Left renal cortex interstitium (tissue), 4 donors: ENCODE measurements at places on chromosomes 2 and 18. TPM values are rescaled to one million over a fixed set of nuclear protein-coding genes. Genes with fewer than 3 reads are reported as not detected.

Gene DYSF
- 18.1 TPM for polyA plus RNA-seq

Gene ST8SIA5
- 1.0 TPM for polyA plus RNA-seq

Gene KIF1A
- 11.1 TPM for polyA plus RNA-seq

DNA sequence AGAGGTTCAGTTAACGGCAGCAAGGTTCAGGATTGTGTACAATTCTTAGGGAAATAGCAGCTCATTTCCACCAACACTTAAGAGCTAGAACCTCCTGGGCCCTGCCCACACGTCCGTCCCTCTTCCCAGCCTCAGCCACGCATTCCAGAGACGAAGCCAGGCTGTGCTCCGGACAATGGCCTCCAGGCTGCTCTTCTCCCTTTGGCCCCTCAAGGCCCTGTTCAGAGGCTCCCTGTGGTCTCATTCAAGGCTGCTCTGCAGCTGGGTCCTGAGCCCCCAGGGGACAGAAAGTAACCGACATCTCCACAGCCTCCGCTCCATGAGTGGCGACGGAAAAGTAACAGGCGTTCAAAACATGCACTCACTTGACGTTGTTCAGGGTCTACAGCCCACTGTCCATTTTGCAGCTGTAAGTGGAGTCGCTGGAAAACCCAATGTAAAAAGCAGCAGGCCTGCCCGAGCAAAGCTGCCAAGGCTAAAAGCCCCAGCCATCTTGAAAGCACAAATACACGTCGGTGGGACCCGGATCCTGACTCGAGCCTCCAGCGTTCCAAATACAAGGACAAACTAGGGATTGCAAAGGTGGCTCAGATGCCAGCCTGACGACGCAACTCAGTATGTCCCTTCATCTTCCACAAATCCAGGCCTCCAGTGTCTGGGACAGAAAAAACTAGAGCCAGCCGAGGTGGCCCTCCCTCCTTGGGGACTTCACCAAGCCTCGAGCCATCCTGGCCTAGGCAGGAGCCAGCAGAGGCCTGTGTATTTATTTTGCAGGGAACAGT lies 76.9 kb downstream of the NDUFA10 start:
- no peak for DNase-seq

DNA sequence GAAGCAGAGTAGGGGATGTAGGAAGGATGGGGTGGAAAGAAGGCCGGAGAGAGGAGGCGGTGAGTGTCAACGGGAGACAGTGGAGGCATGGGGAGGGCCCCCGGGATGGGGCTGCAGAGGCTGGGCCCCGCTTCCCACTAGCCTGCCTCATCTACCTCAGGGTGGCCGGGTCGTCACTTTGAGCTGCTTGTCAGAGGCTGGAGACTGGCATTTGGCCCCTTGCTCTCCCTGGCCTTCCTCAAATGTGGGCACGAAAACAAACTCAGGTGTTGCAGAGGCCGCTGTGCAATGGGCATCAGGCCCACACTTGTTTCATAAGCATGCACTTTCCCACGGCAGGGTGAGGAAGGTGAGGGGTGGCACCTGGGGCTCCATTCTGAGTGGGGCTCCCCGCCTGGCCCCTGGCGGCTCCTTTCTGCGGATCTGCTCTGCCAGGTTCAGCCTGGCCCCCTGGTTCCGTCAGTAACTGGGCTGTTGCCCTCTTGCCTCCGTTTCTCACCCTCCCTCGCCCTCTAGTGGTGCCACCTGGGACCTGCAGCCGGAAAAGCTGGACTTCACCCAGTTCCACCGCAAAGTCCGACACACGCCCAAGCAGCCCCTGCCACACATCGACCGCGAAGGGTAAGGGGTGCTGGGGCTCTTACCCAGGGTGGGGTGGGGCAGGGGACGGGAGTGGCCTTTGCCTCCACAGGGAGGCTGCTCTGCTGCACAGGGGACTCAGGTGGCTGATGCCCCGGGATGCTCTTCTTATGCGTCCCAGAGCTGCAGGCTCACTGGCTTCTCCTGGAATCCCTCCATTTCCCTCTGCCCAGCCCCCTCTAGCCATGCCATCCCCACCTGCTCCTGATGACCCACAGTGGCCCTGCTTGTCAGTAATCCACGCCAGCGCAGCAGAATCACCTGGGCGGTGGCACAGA lies 125.4 kb downstream of the CTIF start:
- DNase-seq, result no peak

DNA sequence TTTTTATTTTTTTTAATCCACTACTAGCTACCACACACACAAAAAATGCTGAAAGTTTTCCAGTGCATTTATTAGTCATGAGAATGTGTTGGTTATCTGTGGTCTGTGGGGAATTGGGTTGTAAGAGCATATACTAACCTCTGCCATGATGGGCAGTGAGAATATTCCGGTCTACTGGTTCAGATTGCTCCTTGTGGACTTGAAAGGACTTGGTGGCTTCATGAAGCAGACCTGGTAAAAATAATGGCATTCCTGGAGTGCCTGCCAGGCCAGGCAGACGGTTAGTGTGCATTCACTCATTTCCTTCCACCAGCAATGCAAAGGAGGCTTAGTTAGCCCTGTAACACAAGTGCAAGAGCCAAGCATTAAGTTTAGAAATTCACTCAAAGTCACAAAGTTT lies 150.8 kb downstream of the THSD7B start:
- no peak for DNase-seq

GRCh38 chr18:74669136-74669798 lies 71.6 kb downstream of the ZNF407 start:
- no peak for DNase-seq

- no peak for DNase-seq
Observed at GRCh38 chr2:99256677-99257076, 1.2 kb upstream of the LYG2 start.

DNA sequence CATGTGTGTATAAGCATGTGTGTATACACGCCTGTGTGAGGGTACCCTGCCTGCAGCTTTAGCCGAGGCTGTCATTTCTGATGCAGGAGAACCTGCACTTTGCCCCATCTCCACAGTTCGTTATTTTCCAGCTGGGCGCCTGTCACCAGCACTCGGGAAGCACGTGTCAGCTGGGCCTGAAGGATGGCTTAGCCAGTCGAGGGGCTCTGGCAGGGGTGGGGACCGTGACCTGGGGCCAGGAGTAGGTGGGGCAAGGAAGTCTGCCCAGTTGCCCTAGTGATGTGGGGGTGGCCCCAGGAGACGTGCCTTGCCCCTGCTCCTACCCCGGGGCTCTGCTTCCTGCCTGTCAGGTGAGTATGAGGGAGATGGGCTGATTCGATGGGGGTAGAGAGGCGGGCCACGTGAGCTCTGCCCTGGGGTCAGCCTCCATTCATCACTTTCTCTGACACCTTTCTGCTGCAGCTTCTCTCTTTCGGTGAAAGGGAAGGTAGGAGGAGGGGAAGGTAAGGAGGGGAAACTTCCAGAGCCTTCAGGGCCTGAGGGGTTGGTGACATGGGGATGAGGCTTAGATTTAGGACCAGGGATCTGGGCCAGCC lies 130.6 kb upstream of the SKOR2 start:
- DNase-seq, result no peak

GRCh38 chr18:10525371-10525691 lies 496 bp upstream of the NAPG start:
- no peak for DNase-seq

GRCh38 chr18:45024357-45025088 lies 343.8 kb downstream of the SETBP1 start:
- no peak for DNase-seq

- DNase-seq, result no peak
Observed at GRCh38 chr18:72895548-72895947, 27.8 kb upstream of the NETO1 start.

- DNase-seq, result no peak
Observed at GRCh38 chr2:40455661-40456060, 3.8 kb upstream of the SLC8A1 start.

DNA sequence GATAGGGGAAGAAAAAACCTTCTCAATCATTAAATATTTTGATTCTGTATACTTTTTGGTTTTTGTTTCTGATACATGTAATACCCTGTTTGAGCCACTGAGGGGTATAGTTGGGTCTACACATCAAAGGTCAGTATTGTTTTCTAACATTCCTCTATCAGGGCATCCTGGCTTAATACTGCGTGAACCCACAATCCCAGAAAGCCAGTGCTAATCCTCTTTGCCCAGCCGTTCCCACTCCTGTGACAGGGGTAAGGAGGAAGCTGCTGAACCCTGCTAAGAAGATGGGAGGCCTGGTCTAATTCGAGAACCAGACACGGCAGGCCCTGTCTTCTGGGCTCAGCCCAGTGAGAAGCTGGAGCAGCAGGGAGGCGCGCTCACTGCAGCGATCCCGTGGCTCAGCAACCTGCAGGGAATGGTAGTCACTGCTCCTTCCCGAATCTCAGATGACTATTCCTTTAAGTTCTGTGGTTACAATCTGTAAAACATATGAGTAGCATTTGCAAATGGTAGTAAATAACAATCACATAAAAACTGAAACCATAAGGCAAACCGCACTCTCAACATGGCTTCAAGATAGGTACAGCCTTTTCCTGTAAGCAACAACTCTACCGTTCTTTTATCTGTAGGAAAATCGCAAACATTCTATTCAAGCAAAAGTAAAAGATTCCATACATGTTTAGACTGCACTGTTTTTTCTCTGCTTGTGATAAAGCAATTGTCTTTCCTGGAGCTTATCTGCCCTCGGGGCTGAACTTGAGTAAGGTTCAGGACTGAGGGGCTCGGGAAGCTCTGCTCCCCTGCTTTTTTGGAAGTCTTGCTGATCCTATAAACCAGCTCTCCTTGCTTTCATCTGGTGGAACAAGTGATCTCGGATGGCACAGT lies 87.0 kb downstream of the EPB41L3 start:
- no peak for DNase-seq

DNA sequence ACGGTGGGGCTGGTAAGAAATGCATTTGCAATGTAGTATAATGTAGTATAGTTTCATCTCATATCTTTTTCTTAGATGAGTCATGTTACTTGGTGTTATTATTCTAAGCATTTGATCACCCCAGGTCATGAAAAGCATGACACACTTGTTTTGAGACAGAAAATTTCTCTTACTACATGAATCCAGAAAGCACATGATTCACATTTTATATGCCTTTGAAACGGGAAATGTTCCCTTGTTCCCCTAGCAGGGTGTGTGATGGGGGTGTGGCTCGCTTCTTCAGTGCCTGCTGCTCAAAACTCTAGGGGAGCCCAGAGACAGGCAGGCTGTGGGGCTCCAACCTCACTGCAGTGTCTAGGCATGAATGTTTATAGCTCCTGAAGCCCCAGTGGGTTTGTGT lies 116.0 kb upstream of the RAB27B start:
- no peak for DNase-seq

DNA sequence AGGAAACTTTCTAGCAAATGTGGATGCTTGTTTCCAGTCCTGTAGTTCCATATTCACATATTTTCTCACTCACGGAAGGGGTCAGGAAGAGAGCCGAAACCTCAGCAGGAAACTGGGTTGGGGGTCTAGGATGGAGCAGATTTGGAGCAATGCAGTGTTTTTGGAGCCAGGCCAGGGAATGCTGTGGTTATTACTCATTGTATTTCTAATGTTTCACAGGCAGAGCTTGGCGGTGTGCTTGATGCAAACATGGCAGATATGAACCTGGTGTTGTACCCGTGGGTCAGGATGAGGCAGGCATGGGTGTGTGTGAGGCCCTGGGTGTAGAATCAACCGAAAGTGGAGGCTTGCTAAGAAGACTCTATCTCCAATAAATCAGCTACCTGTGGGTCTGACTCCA lies 34.6 kb upstream of the ACKR3 start:
- no peak for DNase-seq

- DNase-seq, result no peak
Observed at GRCh38 chr2:54809819-54810218, 86.4 kb downstream of the EML6 start.

DNA sequence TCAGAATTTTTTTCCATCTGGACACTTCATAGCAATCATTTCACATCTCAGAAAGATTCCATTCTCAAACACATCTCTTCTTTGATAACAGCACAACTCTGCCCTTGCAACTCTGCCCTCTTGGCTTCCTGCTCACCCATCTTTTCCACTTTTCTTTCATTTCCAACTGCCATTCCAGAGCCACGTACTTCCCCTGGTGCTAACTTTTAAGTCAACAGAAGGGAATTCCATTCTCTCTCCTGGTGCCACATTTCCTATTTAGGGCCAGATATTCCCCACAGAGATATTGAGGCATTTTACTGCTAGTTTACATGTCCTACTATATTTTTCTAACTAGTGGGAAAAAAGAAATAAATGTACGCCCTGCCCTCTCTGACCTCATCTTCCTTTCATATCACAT lies 590.2 kb downstream of the ARHGAP15 start:
- DNase-seq, result no peak

DNA sequence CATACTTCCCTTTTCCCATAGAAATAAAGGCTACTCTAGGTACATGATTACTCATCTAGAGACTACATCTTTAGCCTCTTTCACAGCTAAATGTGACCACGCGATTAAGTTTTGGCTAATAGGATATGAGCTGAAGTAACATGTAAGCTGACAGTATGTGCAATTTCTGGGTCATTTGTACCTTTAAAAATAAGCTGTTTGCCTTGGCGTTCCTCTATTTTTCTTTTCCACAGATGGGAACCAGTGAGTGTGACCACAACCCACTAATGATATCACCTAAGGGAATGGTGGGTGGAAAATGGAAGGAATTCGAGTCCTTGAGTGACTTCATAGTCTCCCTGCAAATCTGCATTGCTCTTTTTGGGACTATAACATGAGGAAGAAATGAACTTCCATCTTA lies 11.7 kb upstream of the NABP1 start:
- no peak for DNase-seq

DNA sequence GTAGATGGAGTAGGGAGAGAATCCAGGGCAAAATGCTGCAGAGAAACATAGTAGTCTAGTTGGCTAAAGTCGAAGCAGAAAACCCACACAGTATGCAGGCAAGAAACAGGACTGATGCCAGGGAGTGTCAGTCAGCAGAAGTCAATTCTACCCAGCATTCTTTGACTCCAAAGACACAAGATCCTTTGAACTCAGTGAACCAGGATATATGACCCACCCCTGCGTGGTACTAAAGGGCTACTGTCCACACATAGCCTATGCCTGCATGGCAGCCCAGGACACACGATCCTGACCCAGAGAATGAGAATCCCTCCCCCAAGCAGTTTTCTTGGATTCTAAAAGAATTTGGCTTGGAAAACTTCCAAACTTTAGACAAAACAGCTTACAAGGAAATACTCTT lies 42.5 kb downstream of the ALK start:
- DNase-seq, result no peak

DNA sequence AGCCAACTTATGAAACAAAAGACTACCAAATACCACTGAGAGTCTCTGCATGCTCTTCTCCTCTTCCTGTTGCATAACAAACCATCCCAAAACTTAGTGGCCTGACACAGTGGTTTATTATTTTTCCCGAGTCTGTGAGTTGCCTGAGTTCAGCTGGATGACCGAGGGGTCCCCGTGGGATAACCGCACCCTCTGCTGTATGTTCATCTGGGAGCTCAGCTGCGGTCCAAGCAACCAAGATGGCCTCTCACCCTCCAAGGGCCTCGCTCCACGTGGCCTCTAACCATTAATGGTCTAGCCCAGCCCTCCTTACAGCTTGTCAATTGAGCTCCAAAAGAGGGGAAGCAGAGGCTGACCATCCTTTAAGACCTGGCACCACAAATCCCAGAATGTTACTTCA lies 17.1 kb downstream of the ITM2C start:
- no peak for DNase-seq

DNA sequence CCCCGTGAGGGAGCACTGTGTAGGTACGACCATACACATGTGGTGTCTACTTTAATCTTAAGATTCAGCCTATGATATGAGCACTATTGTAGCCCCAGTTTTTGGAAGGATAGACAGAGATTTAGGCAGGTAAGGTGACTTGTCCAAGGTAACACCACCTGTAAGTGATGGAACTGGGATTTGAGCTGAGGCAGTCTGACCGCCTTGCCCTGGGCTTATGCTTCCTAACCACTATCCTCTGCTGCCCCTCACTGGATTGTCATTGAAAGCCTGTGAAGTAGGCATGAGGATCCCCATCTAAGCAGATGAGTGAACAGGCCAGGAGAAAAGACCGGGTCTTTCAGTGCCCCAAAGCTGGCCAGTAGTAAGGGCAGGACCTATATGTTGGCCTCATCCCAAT lies 343.8 kb downstream of the CYRIA start:
- DNase-seq, result no peak
